ENCODE measurements at places on chromosomes 2 and 18.

DNA sequence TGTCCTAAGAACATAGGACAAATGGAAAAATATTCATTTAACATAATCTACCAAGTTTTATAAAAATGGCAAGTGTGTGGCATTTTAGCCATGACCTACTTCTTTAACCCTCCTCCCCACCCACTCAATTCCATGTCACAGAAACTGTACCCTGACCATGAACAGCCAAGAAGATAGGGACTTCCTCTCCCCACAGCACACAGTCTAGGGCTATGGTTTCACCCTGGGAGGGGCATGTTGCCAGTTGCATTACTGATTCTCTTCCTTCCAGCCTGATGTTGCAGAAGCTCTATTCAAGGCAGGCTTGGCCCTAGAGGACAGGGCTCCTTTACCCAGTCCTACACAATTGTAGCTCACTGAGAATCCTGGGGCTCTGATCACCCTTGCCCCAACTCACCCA lies 153.6 kb upstream of the KLF7 start:
- DNase-seq = no peak

GRCh38 chr18:28183418-28184078 lies 6.6 kb upstream of the CDH2 start:
- DNase-seq = no peak

GRCh38 chr2:162574615-162575452 lies 230.9 kb downstream of the GCA start:
- DNase-seq = no peak

DNA sequence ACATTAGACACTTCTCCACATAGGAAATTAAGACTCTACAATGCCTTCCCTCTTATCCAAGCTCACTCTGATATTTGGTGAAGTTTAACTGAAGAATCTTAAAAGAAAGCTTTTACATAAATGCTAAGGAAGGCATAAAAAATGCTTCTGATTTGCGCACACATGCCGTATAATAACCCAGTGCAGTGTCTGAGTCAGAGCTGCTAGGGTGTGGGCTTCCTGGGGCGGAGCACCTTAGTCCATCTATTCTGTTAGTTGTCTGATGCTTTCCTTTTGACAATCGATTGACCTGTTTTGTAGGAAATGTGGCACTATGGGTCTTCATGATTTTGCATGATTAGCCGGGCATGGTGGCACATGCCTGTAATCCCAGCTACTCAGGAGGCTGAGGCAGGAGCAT lies 231.5 kb downstream of the AFF3 start:
- no peak for DNase-seq

DNA sequence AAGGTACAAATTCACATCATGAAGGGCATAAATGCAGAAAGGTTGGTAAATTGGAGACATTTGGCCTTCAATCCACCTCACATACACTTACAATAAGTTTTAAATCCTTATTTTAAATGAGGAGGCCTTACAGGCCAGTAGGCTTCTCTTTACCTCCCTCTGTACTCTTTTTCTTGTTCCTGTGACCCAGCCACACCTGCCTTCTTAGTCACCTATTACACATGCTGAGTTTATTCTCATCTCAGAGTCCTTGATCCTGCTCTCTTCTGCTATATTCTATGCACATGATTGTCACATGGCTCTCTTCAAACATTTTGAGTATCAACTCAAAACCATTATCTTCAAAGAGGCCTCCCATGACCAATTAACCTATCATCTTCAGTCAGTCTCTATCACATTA lies 491.5 kb downstream of the SATB2 start:
- no peak for DNase-seq

DNA sequence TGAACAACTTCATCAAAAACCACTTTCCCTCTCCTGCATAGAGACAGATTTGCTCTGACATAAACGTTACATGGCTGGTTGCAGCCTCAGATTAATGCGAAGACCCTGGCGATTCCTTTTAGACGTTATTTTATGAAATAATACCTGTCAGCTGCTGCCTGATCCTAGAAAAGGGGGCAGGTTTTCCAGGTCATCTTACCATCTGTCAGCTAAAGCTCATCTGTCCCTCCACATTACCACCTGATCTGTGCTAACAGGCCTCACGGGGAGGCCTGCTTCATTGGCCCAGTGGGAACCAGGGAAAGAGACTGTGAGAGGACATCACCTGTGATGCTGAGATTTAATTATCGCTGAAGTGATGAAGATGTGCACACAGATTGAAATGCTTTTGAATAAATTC lies 261.0 kb downstream of the ARHGAP15 start:
- no peak for DNase-seq
